Posterior vena cava (tissue), 2 donors: ENCODE measurements at places on chromosomes 5 and 9.

DNA sequence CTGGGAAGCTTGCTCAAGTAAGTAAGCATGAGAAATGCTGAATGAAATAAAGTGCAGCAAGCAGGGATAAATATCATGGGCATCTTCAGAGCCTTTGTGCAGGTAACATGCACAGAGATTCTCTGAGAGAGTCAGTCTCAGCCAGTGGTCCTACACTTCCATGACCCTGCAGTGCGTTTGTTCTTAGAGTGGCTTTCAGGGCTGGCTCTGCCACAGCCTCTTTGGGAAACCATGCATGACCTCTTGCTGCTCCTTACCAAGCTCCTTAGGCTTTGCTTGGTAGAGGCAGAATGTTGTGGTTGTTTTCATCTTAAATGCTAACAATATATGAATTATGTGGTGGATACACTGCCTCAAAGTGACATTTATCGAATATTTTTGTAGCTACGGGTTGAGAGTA is 5.4 kb downstream of the SYK start:
- DNase-seq, result no peak

DNA sequence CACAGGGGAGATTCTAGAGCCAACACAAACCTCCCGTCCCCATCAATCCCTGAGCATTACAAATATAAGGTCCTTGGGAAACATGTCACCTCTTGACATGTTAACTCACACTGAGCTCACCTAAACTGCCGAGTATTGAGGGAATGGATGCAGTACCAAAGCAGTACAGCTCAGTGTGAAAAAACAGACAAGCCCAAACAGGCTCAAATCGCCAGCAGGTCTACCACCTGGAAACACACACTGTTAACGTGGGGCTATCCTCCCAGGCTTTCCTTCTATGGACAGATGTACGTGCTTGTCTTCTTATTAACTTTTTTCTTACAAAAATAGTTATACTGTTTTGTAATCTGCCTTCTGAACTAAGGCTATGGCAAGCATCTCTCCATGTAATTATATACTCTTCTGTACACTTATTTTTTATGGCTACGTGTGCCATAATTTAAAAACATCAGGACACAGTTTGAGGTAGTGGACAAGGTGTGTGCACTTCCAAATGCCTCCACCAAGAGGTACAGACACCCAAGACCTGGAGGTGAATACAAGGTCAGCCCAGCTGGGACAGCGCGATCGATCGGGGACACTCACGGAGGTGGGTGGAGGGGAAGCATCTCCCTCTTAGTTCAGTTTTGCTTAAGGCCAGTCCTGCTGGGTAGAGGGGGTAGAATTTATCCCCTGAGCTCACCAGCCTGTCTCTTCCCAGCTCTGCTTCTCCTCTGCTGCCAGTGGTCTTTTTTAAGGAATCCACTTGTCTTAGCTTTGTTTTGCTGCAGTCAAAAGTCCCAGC is 76.5 kb downstream of the DAP start:
- no peak for DNase-seq

DNA sequence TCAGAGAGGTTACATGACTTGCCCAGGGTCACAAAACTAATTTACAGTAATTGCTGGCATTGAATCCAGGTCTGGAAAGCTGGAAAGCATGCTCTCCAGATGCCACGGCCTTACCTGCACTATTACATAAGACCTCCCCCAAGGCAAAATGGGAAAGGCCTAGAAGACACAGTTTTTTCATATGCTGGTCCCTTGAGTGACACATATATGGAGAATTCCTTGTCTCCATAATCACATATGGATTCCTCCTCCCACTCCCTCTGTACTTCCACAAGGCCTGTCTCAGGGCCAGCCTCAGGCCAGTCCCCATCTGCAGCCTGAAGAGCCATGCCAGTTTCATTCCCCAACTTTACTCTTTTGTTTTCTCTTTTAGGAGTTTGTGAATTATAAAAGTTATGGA is 28.6 kb upstream of the MEIKIN start:
- DNase-seq, result no peak

DNA sequence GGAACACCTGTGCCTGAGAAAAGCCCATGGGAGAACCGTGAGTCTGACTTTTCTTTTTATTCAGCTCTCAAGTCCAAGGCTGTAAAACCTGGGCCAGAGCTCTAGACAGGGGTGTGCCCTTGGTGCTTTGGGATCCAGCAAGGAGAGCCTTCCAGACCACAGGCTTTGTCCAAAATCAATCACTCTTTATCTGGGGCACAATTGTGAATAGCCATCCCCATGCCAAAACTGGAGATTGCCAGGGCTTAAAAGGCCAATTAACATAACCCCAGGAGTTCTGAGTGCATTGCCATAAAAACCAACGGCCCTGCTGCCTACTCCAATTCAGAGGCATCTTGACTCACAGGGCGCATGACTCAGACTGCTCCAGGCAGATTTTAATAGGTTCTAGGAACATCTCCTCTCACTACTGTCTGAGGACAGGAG is 391.8 kb downstream of the ARHGEF28 start:
- no peak for DNase-seq

DNA sequence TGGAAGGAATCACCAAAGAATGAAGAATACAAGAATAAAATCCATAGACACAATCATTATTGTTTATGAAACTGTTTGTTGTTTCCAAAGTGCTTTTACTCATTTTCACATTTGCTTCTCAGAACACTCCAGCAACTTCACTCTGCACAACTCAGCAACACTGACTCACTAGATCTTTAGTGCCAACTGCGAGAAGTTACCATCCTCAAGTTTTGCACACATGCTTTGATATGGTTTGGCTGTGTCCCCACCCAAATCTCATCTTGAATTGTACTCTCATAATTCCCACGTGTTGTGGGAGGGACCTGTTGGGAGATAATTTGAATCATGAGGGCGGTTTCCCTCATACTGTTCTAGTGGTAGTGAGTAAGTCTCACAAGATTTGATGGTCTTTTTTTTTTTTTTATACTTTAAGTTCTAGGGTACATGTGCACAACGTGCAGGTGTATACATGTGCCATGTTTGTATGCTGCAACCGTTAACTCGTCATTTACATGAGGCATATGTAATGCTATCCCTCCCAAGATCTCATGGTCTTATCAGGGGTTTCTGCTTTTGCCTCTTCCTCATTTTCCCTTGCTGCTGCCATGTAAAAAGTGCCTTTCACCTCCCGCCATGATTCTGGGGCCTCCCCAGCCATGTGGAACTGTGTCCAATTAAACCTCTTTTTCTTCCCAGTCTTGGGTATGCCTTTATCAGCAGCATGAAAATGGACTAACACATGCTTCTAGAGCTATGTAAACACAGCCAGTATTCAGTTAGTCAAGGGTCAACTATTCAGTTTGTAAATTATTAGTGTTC is 36.9 kb downstream of the CLINT1 start:
- no peak for DNase-seq

DNA sequence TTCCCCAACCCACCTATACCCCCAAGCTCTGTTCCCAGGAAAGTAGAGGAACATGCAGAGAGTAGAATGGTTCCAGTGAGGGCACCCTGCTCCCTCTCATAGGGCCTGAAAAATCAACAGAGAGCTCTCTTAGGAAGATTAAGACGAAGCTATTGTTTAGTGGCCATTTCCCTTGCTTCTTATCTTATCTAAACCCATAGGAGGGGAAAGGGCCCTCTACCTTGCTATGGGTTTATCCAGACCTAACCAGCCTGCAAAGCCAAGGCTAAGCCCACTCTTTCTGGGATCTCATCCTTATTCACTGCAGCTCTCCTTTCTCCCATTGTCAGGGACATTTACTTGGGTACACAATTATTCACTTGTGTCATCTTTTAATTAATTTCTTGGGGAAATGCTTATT is 39.3 kb upstream of the HK3 start:
- no peak for DNase-seq

GRCh38 chr5:71586052-71586940 is 844 bp upstream of the MCCC2 start:
- no peak for DNase-seq

GRCh38 chr5:135269931-135270421 is 129.1 kb downstream of the MACROH2A1 start:
- no peak for DNase-seq

DNA sequence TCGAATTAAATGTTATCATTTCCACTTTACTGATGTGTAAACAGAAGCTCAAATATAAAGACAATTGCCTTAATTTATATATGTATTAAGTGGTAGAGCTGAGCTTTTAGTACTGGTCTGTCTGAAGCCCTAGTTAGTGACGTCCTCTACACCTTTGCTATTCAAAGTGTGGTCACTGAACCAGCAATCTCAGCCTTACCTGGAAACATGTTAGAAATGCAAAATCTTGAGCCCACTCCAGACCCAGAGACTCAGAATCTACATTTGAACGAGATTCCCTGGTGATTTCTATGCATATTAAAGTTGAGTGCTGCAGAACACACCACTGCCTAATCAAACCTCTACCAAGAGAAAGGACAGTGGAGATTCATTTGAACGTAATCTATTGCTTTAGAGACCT is 88.3 kb upstream of the MPDZ start:
- DNase-seq, result no peak

DNA sequence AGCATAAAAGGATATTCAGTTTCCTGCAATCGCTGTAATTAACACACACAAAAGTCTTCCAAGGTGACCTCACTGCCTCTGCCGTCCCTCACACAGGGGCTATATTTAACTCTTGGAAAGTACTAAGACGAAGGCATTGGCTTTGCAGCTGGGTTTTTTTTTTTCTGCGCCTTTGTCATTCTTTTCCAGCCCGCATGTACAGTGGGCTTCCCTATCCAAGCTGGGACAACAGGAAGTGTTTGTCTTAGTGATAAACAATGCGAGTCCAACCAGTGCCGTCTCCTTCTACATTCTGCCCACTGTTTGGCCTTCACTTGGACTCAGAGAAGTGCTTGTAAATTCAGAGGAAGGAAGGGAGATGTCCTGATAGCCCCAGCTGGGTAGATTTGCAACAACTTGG is 17.6 kb downstream of the AFAP1L1 start:
- DNase-seq, result no peak

DNA sequence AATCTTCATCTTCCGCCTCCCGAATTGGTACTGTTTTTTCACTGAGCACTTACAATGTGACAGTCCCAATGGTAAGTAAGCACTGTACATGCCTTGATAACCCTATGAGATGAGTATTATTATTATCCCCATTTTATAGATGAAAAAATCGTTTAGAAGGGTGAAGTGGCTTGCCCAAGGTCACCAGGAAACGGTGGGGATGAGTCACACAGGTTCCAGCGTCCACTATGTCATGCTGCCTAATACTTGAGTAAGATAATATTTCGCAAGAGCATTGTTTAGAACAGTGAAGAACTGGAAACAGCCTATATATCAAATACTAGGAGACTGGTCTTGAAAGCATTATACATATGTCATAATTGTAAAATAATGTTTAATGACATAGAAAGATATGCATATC is 12.9 kb downstream of the HAND1 start:
- no peak for DNase-seq

GRCh38 chr9:86788456-86788855 is 158.8 kb downstream of the GAS1 start:
- DNase-seq, result no peak

DNA sequence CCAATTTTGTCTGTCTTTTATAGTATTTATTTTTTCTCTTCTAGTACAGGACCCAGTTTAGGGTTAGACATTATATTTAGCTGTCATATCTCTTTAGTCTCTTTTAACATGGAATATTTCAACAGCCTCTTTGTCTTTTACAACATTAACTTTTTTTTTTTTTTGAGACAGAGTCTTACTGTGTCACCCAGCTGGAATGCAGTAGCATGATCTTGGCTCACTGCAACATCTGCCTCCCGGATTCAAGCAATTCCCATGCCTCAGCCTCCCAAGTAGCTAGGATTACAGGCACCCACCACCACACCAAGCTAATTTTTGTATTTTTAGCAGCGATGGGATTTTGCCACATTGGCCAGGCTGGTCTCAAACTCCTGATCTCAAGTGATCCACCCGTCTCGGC is 90.1 kb downstream of the ADAMTS6 start:
- no peak for DNase-seq
